ENCODE measurements at places on chromosomes 6 and 20.

- DNase-seq: no peak
Observed at GRCh38 chr6:100549406-100550167, 84.9 kb upstream of the SIM1 start.

- DNase-seq: no peak
Observed at GRCh38 chr20:41139227-41140093, 2.1 kb downstream of the PLCG1 start.

- DNase-seq: no peak
Observed at GRCh38 chr6:81896525-81897503, 144.3 kb upstream of the TENT5A start.

DNA sequence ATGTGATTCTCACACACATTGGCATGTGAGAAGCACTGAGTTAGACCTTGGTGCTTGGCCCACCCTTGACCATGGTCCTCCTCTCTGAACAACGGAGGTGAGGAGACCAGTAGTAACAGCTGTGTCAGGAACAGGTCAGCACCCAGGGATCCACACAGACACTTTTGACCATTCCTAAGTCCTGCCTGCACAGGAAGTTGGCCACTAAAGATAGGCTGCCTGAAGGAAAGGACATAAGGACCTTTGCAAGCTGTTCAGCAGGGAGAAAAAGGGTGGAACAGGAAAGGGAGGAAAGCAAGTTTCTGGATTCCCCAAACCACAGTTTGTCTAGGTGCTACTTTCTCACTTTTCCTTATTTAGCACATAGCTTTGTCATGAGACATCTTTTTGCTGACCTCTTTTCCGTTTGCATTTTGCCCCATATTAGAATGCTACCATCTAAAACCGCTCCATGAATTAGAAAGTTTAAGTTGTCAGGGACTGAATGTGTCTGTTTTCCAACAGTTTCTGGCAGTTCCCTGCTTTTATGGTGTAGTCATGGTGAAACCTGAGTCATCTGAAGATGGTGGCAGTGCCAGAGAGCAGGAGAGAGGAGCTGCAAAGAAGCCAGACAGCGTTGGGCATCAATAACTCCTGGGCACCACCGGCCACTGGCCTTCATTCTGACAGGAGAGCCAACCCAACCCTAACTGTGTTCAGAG lies 1.1 kb upstream of the CD109 start:
- DNase-seq: no peak

DNA sequence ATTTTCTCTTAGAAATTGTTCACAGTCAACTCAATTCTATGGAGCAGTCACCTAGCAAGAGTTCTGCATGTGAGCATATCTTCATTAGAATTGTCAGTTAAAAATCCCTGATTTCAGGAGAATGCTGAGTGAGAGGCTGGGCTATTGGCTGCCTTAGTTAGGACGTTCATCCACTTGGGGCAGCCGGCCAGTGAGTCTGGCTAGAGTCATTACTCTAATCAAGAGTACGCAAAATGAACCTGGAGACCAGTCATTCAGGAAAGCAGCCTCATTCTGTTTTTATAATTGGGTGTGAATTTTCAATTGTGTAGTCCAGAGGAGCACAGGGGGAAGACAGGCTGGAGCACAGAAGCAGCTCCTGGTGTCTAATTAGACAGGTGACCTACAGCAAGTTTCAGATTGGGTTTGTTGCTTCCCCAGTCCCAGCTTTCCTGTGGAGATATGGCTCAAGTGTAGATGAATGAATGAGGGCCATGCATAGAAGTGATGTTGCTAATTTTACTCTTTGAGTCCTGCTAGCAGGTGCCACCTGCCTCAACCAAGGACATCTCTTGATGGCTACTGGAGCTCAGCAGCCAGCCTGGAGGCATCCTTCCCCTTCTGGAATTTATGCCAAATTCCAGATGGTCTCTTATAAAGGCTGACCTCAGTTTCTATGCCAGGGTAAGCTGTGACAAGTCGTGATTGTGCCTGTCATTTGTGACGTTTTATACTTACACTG lies 265.7 kb downstream of the NKAIN2 start:
- DNase-seq: no peak

DNA sequence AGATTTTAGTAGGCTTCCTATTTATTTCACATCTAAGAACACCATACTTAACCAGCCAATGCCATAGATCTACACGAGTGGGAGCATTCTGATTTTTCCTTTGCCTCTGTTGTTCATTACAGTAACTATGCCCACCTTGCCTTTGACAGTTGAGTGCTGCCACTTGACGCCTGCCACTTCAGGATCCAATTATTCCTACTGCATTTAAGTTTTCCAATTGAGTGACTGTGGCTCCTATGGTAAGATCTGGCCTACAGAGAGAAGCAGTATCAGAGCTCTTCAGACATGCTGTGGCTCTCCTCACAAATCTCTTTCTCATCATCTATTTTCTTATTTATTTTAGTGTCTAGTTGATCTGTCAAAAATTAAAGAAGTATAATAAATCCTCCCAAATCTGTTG lies 403.0 kb upstream of the SPTLC3 start:
- no peak for DNase-seq

DNA sequence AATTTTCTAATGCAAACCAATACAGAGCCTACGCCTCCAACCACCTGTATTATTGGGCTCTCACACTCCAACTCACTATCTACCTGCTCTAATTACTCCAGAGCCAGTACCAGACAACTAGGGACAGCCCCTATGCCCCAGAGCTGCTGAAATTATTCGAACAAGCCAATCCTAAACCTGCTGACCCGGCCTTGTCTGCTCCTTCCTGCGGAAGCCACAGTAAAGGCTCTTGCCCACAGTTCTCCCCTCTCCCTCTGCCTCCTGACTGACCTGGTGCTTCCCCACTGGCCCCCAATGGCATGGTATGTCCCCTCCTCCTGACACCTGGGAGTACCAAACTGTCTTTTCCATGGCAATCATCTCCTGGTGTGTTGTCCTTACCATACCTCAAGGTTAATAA lies 4.1 kb upstream of the TOX2 start:
- DNase-seq: no peak

DNA sequence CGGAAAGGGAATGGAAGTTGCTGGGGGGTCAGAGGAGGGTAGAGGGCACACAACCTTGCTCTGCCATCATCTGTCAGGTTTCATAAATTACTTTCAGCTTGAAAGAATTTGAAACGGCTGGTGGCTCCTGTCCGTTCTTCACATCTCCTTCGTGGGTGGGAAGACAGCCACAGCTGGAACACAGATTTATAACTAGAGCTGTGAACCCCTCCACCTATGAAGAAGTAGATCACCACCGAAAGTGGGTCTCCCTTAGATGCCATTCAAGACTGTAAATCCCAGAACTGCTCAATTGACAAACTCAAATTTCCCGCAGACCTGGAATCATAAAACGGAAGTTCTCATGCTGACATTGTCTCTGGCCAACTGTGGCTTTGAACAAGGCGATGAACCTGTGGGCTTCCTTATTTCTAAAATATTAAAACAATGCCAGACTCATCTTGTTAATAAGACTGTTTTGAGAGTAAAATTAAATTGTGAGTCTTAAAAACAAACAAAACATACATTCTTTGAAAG lies 65.3 kb downstream of the BTBD3 start:
- DNase-seq: no peak

DNA sequence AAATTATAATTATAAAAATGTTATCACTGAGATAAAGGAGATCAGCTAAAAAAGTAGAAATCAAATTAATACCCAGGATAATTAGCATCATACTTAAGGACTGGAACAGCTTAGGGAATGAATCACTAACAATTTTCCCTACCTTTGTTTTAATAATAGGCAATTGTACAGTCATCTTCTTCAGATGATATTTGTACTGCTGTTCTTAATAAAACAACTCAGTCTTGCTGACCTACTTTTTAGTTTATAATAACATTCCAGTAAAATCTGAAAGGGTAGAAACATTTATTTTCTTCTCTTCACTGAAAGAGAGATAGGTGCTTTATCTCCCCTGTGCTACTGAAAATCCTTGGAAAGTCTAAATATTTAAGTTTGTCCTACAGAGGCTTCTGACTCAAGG lies 271.2 kb upstream of the THEMIS start:
- no peak for DNase-seq

DNA sequence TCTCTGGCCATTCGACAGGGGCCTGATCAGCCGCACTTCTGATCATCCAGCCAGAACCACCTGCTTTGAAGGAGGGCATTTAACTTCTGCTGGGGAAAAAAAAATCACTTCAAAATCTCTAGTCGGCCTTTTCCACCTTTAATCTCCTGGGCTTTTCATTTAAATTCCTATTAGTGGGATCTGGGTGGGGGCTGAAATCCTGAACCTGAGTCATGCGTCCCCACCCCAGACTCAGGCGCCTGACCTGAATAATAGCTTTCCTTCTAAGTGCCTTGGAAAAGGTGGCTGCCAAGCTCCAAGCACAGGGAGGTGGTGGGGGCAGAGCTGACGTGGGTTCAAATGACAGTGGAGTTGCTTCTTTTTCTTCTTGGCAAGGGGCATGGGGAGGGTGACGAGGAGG lies 246.0 kb upstream of the EXOC2 start:
- DNase-seq: no peak

DNA sequence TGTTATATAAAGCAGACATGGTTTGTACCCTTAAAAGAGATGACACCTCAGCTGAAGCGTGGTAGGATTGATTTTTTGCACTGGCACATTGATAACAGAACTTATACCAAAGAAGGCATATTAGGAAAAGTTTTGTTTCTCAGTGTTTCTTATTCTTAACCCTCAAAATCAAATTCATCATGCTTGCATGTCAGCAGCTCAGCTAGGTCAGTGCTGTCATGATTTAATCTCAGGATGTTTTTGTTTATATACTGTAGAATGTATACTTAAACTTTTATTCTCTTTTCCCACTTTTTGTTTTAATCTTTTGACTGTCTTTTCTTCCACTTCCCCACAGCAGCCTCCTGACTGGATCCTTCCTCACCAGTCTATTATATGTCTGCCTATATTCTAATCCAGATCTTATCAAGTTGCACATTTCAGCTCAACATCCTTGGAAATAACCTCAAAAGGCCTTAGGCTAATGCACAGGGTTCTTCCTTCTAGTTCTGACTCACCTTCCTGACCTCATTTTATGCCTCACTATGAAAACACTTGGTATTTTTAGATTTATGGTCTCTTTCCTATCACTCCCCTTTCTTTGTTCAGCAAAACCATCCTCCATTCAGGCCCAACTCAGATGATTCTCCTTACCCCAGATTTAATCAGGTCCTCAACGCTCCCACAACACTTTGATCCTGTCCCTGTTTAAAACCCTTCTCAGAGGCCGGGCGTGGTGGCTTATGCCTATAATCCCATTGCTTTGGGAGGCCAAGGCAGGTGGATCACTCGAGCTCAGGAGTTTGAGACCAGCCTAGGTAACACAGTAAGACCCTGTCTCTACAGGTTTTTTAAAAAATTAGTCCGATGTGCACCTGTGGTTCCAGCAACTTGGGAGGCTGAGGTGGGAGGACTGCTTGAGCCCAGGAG lies 7.2 kb downstream of the HEBP2 start:
- no peak for DNase-seq

DNA sequence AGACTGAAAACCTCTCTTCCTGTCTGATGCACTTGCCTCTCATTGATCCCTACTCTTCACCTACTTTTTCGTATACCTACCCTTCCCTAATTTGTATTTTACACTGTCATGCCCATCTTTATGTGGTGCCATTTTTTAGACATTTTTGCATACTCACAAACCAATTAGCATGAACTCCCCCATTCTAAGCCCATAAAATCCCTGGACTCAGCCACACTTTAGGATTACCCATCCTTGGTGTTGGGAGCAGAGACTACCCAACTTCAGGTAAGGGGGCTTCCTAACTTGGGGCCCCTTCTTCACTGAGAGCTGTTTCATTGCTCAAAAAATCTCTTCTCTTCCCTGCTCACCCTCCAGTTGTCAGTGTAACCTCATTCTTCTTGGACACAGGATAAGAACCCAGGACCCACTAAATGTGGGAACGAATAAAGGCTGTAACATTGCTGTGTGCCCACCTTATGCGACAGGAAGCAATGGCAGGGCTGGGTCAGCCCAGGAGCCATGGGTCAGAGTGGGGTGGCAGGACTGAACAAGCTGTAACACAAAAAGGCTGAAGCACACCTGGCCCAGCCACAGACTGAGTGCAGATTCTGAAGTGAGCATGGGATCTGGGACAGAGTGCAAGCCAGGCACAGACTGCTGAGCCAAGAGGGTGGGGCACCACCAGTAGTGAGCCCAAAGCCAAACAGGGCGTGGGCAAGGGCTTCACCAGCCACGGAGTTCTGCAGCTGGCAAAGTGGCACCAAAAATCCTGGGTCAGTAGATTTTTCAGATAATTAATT lies 789.1 kb upstream of the HS3ST5 start:
- no peak for DNase-seq

DNA sequence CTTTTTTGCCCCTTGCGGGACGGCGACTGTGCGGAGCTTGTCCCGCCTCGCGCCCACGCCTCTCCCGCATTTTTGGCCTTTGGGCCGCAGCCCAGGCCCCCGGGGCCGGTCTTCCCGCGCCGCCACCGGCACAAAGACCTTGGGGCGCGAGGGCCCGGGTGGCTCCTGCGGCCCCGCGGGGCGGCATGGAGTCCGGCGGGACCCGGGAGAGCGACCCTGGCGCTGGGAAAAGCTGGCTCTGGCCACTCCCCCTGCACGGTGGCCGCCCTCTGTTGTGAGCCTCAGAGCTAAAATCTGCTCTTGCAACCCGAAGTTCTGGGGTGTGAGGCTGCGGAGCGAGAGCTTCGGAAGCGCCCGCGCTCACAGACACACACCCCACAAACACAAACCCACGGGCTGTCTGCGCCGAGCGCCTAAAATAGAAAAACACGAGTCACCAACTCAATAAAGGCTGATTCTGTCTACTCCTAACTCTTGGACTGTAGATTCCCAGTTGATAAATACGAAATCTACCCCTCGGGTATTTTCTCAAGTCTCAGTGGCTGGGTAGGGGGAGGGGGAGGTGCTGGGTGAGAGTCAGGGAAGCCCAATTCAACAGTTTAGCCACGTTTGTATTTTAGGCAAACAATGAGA lies 496 bp upstream of the BEND3 start:
- DNase-seq: peak; percentile 73

- DNase-seq: no peak
Observed at GRCh38 chr6:32954986-32955802, 2.3 kb upstream of the HLA-DMA start.

DNA sequence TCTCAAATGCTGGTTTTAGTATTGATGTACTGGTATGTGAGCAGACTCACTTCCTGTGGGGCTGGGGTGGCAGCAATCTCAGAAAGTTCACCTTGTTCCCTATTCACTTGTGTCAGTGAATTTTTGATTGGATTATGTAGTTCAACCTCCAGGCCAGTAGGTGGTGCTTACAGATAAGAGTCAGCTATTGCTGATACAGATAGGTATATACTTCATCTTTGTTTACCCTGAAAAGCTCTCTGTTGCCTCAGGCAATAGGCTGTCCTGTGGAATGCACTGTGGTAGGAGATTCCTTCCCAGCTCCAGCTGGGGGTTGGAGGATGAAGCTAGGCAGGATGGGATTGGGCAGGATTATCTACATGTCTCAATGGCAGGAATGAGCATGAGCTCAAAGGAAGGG lies 851.2 kb upstream of the EYS start:
- no peak for DNase-seq

GRCh38 chr20:22402550-22402949 lies 181.8 kb downstream of the FOXA2 start:
- DNase-seq: no peak

GRCh38 chr6:130407032-130407431 lies 41.2 kb downstream of the TMEM200A start:
- DNase-seq: no peak

Measured in large intestine (tissue), 12 donors.